ENCODE measurements at places on chromosomes 1 and 21.

GRCh38 chr1:175742790-175743459 lies 470 bp downstream of the TNR start:
- H3K4me1 ChIP-seq = no peaks in the 10 kb centered on the region
- H3K27me3 ChIP-seq = peaks cover 8% of the 10 kb centered on the region
- H3K4me3 ChIP-seq = no peak overlapping the region
- no peaks in the 10 kb centered on the region for H3K36me3 ChIP-seq
- DNase-seq = peak; percentile 20
- H3K27ac ChIP-seq = no peak overlapping the region

DNA sequence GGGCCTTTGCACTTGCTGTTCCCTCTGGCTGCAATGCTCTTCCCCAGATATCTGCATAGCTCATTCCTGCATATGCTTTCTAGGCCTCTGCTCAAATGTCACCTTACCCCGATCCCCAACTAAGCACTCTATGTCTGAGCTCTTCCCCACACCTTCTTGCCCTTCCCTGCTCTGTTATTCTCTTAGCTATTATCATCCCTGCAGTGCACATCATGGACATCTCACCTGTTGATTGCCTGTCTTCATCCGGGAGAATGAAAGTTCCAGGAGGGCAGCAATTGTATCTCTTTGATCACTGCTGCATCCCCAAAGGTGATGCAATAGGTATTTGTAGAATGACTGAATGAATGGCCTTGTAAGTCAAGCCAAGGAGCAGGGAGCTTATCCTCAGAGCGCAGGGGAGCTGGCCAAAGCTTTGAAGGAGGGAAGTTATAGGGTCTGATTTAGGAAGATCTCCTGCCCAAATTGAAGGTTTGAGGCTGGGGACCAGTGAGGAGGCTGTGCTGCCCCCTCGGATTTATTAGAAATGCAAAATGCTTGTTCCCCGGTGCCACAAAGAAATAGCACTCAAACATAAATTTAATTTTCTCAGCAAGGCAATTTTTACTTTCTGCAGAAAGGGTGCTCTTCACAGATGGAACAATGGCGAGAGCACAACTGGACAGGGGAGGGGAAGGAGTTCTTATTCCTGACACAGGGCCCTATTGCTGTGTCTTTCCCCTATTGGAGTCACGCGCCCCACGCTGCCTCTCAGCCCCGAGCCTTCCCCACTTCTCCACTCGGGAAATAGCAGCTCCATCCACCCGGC lies 631.1 kb downstream of the MATN1 start:
- no peaks in the 10 kb centered on the region for H3K36me3 ChIP-seq
- no peak for DNase-seq
- H3K4me3 ChIP-seq = no peak overlapping the region
- H3K27ac ChIP-seq = no peak overlapping the region
- H3K4me1 ChIP-seq = no peaks in the 10 kb centered on the region
- no peaks in the 10 kb centered on the region for H3K27me3 ChIP-seq

- no peaks in the 10 kb centered on the region for H3K4me1 ChIP-seq
- DNase-seq = no peak
- no peaks in the 10 kb centered on the region for H3K36me3 ChIP-seq
- no peak overlapping the region for H3K27ac ChIP-seq
- no peak overlapping the region for H3K4me3 ChIP-seq
Observed at GRCh38 chr1:20028125-20028524, 41.9 kb upstream of the PLA2G5 start.

DNA sequence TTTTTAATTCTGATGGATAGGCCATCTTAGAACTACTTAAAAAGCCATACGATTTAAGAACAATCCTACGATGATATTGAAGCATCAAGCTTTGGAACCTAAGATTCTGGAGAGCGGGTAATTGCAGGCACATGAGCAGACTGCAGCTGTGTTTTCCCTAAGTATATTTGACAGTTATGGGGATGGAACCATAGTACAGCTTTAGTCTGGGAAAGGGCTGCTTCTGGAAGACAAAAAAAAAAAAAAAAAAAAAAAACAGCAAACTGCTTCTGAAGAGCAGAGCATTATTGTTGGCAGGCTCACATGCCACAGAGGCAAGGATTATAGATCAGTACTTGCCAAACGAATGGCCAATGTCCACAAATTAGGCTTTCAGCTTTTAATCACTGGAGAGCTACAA lies 1618.7 kb downstream of the AMY1C start:
- no peaks in the 10 kb centered on the region for H3K4me1 ChIP-seq
- DNase-seq = no peak
- H3K36me3 ChIP-seq = no peaks in the 10 kb centered on the region
- H3K27me3 ChIP-seq = no peaks in the 10 kb centered on the region
- no peak overlapping the region for H3K27ac ChIP-seq

GRCh38 chr1:30101487-30102227 lies 621.7 kb downstream of the MATN1 start:
- no peaks in the 10 kb centered on the region for H3K36me3 ChIP-seq
- H3K4me1 ChIP-seq = no peaks in the 10 kb centered on the region
- DNase-seq = no peak
- no peaks in the 10 kb centered on the region for H3K27me3 ChIP-seq

- no peaks in the 10 kb centered on the region for H3K27me3 ChIP-seq
- H3K4me3 ChIP-seq = no peak overlapping the region
- DNase-seq = no peak
- no peaks in the 10 kb centered on the region for H3K4me1 ChIP-seq
- no peak overlapping the region for H3K27ac ChIP-seq
- H3K36me3 ChIP-seq = no peaks in the 10 kb centered on the region
Observed at GRCh38 chr1:78715181-78715661, 65.6 kb downstream of the IFI44 start.

Data from common myeloid progenitor, CD34-positive (primary cell).